ENCODE measurements at places on chromosomes 7 and 10. TPM values are rescaled to one million over a fixed set of nuclear protein-coding genes. Genes with fewer than 3 reads are reported as not detected.

DNA sequence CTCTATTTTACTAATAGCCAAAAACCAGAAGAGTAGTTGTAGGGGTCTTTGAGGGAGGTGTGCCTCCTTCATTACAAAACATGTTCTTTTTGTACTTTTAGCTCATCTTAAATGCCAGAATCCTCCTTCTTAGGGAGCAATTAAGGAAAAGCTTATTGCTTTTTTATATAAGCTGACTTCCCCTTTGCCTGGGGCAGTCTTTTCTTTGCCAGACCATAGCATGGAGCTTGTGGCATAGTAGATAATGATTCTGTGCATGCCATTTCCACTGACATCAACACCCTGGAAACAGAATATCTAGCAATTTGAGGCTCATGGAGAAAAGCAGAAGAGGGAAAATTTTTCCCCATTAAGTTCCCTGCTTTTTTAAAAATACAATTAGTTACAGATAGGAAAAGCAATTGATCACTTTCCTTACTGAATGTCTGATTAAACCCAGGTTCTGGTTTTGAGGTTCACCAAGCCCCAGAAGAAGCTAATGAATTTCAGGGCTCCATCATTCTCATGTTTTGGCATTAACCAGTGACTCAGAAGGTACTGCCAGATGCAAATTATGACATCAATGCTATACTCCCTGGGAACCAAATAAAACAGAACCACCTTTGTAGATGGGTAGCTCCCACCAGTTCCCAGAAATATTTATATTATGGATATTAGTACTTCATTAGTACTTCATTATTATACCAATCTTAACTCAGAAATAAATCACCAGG is 410.6 kb downstream of the KCNMA1 start:
- H3K27me3 ChIP-seq, result no peaks in the 10 kb centered on the region
- H3K4me1 ChIP-seq, result no peaks in the 10 kb centered on the region
- H3K27ac ChIP-seq, result no peak overlapping the region
- no peaks in the 10 kb centered on the region for H3K36me3 ChIP-seq
- DNase-seq, result no peak

GRCh38 chr7:91103363-91103762 is 160.9 kb upstream of the FZD1 start:
- no peaks in the 10 kb centered on the region for H3K27me3 ChIP-seq
- H3K4me3 ChIP-seq, result no peak overlapping the region
- no peak for DNase-seq
- no peaks in the 10 kb centered on the region for H3K4me1 ChIP-seq
- H3K27ac ChIP-seq, result no peak overlapping the region
- no peaks in the 10 kb centered on the region for H3K36me3 ChIP-seq

Gene NEUROG3
- not detected for polyA plus RNA-seq

DNA sequence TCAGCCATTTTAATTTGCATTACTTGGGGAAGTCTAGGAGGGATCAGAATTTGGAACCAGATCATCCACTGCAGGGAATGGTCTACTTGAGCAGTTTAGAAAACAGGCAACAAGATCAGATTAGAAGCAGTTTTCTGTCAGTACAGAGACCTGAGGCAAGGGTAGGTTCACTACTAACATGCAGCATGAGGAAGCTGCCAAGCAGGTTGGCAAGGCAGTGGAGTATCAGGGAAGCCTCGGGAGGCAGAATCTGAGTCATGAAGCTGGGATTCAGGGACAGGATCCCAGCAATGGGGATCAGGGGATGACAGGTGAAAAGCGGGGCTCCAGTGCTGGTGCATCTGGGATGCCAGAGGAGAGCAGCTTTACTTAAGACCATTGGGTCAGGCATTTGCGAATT is 28.1 kb downstream of the ENO4 start:
- H3K27ac ChIP-seq, result no peak overlapping the region
- no peak overlapping the region for H3K4me3 ChIP-seq
- no peak for DNase-seq
- no peaks in the 10 kb centered on the region for H3K4me1 ChIP-seq

Gene FAM3C
- polyA plus RNA-seq, result 10.3 TPM

Gene ZC3HAV1L
- 0.13 TPM for polyA plus RNA-seq

DNA sequence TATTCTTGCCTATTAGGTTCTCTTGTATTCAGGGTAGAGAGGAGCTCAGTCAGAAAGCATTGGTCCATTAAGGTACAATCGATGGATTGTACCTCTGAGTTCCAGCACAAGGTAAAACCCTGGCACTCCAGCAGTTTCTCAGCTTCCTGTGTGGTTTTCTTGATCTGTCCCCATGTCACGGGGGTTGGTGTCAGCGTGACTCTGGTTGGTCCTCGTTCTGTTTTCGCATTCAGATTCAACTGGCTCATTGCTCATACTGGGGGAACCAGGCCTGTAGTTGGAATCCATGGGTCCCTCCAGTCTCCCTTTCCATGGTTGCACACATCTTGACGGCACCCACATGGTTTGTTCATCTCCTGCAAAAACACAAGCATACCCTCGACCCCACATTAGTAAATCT is 32.7 kb upstream of the RASGEF1A start:
- H3K27ac ChIP-seq, result no peak overlapping the region
- H3K36me3 ChIP-seq, result no peaks in the 10 kb centered on the region
- H3K4me3 ChIP-seq, result peak overlapping the region; percentile 19
- H3K27me3 ChIP-seq, result no peaks in the 10 kb centered on the region
- DNase-seq, result peak; percentile 27
- H3K4me1 ChIP-seq, result peaks cover 28% of the 10 kb centered on the region

- H3K4me1 ChIP-seq, result no peaks in the 10 kb centered on the region
- no peaks in the 10 kb centered on the region for H3K36me3 ChIP-seq
- no peak overlapping the region for H3K27ac ChIP-seq
- no peaks in the 10 kb centered on the region for H3K27me3 ChIP-seq
- DNase-seq, result no peak
- no peak overlapping the region for H3K4me3 ChIP-seq
Measured at GRCh38 chr10:123484722-123485121, 181.4 kb upstream of the GPR26 start.

- H3K27me3 ChIP-seq, result no peaks in the 10 kb centered on the region
- H3K4me1 ChIP-seq, result no peaks in the 10 kb centered on the region
- no peaks in the 10 kb centered on the region for H3K36me3 ChIP-seq
- H3K4me3 ChIP-seq, result no peak overlapping the region
Measured at GRCh38 chr10:59082249-59082648, 94.2 kb upstream of the PHYHIPL start.

GRCh38 chr7:158595068-158595467 is 7.4 kb upstream of the PTPRN2 start:
- no peak overlapping the region for H3K4me3 ChIP-seq
- H3K27ac ChIP-seq, result no peak overlapping the region
- DNase-seq, result no peak
- H3K4me1 ChIP-seq, result no peaks in the 10 kb centered on the region
- no peaks in the 10 kb centered on the region for H3K36me3 ChIP-seq

DNA sequence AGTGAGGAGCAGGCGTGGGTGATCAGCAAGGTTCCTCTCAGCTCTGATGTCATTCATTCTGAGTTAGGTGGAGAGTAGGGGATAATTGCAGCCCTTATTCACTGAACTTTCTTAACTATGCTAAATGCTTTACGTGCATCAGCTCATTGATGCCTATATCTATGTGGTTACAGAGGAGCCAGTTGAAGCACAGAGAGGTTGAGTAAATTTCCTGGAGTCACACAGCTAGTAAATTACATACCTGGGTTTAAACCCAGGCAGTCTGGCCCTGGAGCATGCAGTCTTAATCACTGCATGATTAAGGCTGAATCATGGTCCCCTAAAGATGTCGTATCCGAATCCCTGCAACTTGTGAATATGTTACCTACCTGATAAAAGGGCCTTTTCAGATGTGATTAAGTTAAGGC is 99.6 kb downstream of the GRK5 start:
- DNase-seq, result no peak
- H3K27ac ChIP-seq, result peak overlapping the region; percentile 90
- H3K36me3 ChIP-seq, result no peaks in the 10 kb centered on the region
- H3K27me3 ChIP-seq, result no peaks in the 10 kb centered on the region
- H3K4me1 ChIP-seq, result peaks cover 44% of the 10 kb centered on the region
- H3K4me3 ChIP-seq, result peak overlapping the region; percentile 65

- H3K27ac ChIP-seq, result no peak overlapping the region
- no peaks in the 10 kb centered on the region for H3K36me3 ChIP-seq
- no peaks in the 10 kb centered on the region for H3K27me3 ChIP-seq
- DNase-seq, result no peak
- no peak overlapping the region for H3K4me3 ChIP-seq
- no peaks in the 10 kb centered on the region for H3K4me1 ChIP-seq
Measured at GRCh38 chr10:70555371-70555770, 47.2 kb downstream of the PRF1 start.

- H3K27ac ChIP-seq, result no peak overlapping the region
- no peaks in the 10 kb centered on the region for H3K36me3 ChIP-seq
- DNase-seq, result no peak
- no peaks in the 10 kb centered on the region for H3K27me3 ChIP-seq
- no peak overlapping the region for H3K4me3 ChIP-seq
Measured at GRCh38 chr7:70808876-70809275, 323.1 kb upstream of the GALNT17 start.

DNA sequence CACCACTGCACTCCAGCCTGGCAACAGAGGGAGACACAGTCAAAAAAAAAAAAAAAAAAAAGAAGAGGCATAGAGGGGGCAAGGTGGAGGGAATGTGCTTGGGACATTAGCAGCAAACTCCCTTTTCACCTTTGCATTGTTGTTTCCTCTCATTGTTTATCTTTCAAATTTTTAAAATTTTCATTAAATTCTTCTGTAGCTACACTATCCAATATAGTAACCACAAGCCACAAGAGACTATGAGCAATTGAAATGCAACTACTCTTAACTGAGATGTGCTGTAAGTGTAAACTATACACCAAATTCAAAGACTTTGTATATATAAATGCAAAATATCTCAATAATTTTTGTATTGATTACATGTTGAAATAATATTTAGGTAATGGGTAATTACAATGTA is 43.4 kb downstream of the EBLN1 start:
- no peak overlapping the region for H3K4me3 ChIP-seq
- no peaks in the 10 kb centered on the region for H3K4me1 ChIP-seq
- H3K36me3 ChIP-seq, result no peaks in the 10 kb centered on the region
- no peaks in the 10 kb centered on the region for H3K27me3 ChIP-seq
- H3K27ac ChIP-seq, result no peak overlapping the region

Gene ACTR3C
- polyA plus RNA-seq, result 4.8 TPM

DNA sequence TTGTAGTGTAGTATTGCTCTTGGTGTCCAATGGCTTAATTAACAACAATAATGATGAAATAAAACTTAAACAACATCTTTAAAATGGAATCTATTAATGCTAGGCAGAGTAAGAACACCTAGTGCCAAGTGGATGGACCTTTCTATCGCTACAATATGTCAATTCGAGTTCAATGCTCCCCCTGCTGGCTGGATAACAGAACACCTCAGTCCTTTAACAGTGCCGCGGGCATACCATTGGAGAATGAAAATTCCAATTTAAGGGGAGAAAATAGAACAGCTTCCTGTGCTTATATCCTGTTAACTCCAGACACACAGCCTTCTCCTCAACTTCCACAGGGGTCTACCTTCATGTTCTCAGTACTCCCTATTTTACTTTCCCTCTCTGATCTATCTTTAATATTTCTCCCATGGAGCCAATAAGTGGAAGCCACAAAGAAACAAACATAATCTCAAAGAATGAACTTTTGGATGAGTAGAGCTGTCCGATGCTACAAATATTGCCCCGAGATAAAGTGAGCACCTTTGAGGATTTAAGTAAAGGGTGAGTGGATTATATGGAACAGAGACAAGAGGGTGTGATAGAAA is 41.4 kb downstream of the COL1A2 start:
- H3K4me3 ChIP-seq, result no peak overlapping the region
- peak; percentile 7 for DNase-seq
- H3K27ac ChIP-seq, result no peak overlapping the region
- no peaks in the 10 kb centered on the region for H3K27me3 ChIP-seq

Gene CNPY1
- polyA plus RNA-seq, result not detected

DNA sequence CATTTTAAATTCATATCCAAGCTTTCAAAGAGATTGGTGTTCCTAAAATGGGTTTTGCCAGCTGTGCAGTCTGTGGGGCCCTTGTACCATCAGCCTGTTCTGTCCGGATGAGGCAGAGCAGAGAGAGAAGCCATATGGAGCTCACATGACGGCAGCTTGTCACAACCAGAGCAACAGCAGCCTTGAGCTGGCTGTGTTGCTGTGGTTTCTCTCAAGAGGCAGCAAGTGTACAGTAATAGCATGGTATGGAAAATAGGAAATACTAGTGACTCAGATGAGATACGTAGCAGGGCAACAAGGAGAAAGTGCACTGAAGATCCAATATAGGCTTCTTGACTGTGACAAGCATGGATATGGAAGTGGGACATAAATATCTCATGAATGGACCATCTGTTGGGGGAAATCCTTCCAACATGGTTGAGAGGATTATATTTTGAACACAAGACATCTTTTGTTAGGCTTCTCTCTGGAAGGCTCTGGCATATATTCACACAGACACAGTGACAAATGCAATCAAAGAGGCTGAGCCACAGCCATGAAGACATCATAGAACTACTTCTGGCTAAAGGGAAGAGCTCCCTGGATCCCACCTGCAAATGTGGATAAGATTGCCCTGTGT is 251.0 kb upstream of the TAC1 start:
- H3K4me1 ChIP-seq, result no peaks in the 10 kb centered on the region
- no peak overlapping the region for H3K4me3 ChIP-seq
- no peak for DNase-seq
- H3K27me3 ChIP-seq, result no peaks in the 10 kb centered on the region

- H3K4me3 ChIP-seq, result no peak overlapping the region
- H3K27ac ChIP-seq, result no peak overlapping the region
- H3K36me3 ChIP-seq, result no peaks in the 10 kb centered on the region
- no peak for DNase-seq
Measured at GRCh38 chr10:132133005-132133404, 53.7 kb upstream of the DPYSL4 start.

DNA sequence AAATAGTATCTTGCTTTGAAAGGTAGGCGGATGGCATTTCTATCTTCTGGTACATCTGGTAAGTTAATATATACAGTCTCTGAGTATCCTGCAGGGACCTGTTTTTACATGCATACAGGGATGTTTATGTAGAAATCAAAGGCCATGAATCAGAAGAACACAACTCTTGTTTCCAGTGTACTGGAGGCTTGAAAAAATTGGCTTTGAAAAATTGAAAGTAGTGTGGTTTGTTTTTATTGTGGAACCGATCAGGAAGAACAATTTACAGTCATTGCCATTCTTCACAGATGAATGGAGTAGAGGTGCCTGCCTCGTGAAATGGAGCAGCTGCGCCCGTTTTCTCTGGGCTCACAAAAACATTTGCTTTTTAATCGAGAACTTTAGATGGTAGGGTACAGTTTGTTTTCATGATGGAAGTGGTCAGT is 54.0 kb upstream of the RPA3 start:
- no peaks in the 10 kb centered on the region for H3K36me3 ChIP-seq
- H3K4me1 ChIP-seq, result no peaks in the 10 kb centered on the region
- peak overlapping the region; percentile 15 for H3K4me3 ChIP-seq
- H3K27ac ChIP-seq, result no peak overlapping the region

DNA sequence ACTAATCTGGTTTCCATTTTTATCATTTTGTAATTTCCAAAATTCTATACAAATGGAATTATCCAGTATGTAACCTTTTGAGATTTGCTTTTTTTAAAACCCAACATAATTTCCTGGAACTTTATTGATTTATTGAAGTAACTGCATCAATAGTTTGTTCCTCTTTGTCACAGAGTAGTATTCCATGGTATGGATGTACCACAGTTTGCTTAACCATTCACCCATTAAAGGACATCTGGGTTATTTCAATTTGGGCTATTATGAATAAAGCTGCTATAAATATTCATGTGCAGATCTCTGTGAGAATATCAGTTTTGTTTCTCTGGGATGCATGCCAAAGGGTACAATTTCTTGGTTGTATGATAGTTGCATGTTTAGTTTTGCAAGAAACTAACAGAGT is 2.9 kb downstream of the GPNMB start:
- DNase-seq, result no peak
- H3K27me3 ChIP-seq, result peaks cover 5% of the 10 kb centered on the region
- H3K4me1 ChIP-seq, result no peaks in the 10 kb centered on the region
- no peak overlapping the region for H3K27ac ChIP-seq
- no peak overlapping the region for H3K4me3 ChIP-seq

Measured in naive thymus-derived CD4-positive, alpha-beta T cell (primary cell).